ENCODE measurements at places on chromosomes 2 and 18.

GRCh38 chr2:156399224-156399949, 36.8 kb upstream of the GPD2 start:
- DNase-seq, result no peak

DNA sequence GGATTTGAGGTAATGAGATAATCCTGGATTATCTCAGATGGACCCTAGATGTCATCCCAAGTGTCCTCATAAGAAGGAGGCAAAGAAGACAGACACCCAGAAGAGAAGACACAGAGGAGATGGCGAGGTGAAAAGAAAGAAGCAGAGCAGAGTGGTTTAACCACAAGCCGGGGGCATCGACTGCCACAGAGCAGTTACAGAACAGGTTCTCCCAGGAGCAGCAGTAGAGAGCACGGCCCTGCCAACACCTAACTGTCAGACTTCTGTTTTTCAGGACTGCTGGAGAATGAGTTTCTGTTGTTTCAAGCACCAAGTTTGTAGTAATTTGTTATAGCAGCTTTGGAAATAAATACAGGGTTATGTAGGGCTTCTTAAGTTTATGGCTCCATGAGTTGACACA, 437.0 kb downstream of the THSD7B start:
- no peak for DNase-seq

DNA sequence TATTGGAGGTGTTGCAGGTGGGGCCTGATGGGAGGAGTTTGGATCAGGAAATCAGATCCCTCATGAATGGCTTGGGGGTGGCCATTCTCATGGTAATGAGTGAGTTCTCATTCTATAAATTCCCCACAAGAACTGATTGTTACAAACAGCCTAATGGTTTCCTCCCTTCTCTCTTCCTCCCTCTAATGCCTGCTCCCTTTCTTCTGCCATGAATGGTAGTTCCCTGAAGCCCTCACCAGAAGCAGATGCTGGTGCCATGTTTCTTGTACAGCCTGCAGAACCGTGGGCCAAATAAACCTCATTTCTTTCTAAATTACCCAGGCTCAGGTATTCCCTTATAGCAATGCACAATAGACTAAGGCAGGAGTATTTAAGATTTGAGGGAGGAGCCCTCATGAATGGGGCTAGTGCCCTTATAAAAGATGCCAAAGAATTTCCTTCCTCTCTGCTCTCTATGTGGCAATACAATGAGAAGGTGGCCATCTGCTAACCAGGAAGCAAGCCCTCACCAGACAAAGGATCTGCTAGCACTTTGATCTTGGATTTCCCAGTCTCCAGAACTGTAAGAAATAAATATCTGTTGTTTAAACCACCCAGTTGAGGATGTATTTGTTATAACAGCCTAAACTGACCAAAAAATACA, 251.8 kb downstream of the ZEB2 start:
- no peak for DNase-seq

DNA sequence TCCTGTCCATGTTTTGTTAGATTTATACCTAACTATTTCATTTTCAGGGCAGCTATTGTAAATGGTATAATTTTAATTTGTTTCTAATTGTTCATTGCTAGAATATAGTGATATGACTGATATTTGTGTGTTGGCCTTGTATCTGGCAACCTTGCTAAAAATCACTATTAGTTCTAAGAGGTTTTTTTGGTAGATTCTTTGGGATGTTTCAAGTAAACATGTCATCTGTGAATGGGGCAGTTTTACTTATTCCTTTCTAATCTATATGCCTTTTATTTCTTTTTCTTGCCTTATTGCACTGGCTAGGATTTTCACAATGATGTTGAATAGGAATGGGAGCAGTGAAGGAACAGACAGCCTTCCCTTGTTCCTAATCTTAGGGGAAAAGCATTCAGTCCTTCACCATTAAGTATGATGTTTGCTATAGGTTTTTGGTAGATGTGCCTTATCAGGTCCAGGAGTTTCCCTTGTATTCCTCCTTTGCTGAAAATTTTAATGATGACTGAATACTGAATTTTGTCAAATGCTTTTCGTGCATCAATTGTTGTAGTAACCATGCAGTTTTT, 41.7 kb downstream of the SNORC start:
- no peak for DNase-seq

- no peak for DNase-seq
These were observed 221.6 kb downstream of the GBX2 start for GRCh38 chr2:235946590-235946989.

GRCh38 chr2:163877316-163877715, 141.5 kb upstream of the FIGN start:
- DNase-seq, result peak; percentile 51

DNA sequence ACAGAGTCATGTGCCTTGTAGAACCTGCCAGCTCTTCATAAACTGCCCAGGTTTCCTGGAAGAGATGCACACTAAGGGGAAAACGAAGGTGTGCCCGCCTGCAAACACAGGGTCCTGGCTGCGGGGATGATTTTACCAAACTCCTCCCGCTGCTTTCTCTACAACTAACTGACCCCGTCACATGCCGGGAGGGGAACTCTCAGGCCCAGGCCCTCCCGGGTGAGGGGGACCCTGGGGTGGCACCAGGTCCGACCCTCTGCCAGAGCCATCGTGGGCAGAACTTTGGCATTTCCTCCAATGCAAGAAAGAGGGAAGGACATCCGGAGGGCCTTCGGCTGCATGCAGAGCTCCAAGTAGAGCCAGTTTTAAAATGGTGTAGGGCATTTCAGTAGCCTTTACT, 28.6 kb downstream of the CAPN13 start:
- DNase-seq, result no peak

DNA sequence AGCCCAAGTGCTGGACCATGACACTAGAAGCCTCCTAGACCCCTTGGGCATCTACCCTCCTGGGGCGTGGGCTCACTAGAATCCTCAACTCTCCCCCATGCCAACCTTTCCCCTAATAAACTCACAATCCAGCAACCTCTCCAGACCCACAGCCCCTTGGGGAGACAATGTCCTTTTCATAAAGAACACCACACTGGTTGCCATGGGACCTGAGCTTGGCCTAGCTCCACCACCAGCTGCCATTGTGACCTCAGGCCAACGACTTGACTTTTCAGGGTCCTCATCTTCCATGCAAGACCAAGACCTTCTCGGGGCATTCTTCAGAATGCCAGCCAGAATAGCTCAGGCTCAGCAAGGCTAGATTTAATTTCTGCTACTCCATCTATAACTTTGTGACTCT, 128.1 kb upstream of the NPAS2 start:
- DNase-seq, result no peak

GRCh38 chr18:46756559-46757201, at the start of gene ST8SIA5:
Gene ST8SIA5 (minus strand): TSS chr18:46757053. CDS start chr18:46756508, 545 bp downstream.
- no peak for DNase-seq

DNA sequence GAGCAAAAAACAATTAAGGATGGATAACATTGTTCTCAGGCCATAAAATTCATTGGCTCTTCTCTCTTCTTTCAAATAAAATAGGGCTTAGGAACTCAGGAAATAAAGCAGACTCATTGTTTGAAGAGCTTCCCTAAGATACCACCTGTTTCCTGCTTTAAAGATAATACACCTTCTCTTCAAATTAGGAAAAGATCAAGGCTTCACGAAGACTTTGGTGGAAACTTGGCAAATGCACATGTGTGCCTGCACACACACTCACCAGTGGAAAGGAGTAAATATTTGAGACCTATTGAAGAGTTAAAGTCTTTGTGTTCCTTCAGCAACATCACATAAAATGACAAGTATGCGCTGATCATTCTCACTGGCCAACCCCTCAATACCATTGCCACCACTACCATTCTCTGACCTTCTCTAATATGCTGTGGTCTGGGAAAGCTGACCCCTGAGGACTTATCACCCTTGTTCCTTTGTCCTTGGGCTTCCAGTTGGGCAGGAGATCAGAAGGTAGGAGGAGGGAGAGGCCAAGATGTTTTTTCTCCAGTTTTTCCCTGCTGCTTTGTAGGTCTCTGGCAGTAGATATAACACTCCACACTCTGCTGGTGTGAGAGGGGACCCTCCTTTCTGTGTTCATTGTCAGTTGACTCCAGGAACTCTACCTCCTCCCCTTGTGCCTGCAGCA, 53.5 kb upstream of the SPOPL start:
- no peak for DNase-seq

DNA sequence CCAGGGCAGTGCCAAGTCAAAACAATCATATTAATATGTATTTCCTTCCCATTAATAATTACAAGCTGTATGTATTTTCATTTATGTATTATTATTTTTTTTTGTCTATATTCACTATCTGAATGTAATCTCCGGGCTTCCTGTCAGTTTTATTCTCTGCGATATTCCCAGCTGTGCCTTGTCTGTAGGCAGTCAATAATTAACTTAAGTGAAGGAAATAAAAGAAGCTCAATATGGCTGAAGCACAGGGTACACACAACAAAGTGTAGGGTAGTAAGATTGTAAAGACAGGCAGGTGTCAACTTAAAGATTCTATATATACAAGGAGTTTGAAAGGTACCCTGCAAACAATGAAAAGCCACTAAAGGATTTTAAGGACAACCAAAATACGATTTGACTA, 122.9 kb downstream of the ROCK1 start:
- no peak for DNase-seq

GRCh38 chr2:33595385-33595784, 3.7 kb downstream of the FAM98A start:
- no peak for DNase-seq

DNA sequence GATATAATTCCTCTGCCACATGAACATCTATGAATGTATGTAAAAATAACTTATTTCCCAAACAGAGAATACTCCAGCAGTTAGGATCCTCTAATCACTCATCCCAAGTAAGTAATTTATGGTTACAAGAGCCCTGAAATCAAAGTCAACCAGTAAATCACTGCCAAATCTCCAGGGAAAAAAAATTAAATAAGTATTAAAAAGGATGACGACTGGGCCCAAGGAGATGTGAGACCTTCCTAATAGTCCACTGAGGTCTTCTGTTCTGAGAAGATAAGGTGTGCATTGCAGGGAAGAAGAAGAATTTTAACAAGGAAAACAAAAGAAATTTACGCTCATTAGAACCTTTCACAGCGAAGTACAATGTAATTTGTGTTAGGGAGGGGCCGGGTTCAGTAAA, 28.0 kb upstream of the WDR75 start:
- DNase-seq, result no peak

- peak; percentile 34 for DNase-seq
These were observed 35.0 kb upstream of the PTMA start for GRCh38 chr2:231673348-231673770.

GRCh38 chr2:7206111-7206810, 289.0 kb downstream of the RNF144A start:
- DNase-seq, result no peak

DNA sequence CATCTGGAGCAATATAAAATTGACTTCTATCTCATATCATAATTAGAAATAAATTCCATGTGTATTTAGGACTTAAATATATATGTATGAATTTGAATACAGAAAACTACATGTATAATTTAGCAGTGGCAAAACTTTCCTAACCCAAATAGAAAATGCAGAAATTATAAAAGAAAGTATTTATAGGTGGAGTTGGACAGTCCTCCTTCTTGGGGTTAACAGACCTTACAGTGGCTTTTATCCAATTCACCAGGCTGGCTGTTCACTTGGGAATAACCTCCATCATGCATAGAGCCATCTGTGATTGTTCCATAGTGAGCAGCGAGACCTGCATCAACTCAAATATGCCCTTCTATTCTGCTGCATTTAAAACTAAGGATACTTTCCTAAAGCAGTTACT, 8.3 kb downstream of the DDX1 start:
- DNase-seq, result no peak

- no peak for DNase-seq
These were observed 16.8 kb downstream of the HDLBP start for GRCh38 chr2:241298673-241299072.

DNA sequence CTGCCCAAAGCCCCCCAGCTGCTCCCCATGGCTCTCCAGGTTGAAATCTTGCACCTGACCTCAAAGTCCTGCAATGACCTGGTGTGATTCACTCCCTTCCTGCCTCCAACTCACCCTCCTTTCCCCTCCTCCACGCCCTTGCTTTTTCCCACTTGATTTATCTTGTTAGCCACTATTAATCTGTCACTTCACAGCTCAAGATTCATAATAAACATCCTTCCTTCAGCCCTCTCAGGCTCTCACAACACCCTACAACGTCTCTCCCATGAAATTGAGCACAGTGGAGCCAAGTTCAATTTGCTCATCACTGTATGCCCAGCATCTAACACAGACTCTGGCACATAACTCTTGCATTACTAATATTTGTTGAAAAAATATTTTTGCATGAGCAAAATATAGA, 85.6 kb upstream of the SLC35G4 start:
- no peak for DNase-seq

- no peak for DNase-seq
These were observed 13.5 kb downstream of the INPP4A start for GRCh38 chr2:98458207-98458606.

DNA sequence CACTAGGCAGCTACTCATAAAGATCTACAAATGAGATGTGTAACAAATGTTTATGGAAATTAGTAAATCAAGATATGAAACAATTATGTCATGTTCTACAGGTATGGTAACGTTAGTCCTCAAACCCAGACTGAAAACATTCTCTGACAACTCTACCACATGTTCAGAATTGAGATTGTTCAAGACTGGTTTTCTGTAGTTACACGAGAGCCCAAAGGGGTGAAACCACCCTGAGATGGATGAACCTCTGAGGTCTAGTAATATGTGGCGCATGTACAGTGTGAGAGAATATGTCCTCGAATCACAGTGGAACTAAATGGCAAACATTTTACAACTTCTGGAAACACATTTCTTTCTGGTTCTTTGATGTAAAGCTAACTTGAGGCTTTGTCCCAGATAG, 614.3 kb downstream of the ZEB2 start:
- DNase-seq, result no peak

DNA sequence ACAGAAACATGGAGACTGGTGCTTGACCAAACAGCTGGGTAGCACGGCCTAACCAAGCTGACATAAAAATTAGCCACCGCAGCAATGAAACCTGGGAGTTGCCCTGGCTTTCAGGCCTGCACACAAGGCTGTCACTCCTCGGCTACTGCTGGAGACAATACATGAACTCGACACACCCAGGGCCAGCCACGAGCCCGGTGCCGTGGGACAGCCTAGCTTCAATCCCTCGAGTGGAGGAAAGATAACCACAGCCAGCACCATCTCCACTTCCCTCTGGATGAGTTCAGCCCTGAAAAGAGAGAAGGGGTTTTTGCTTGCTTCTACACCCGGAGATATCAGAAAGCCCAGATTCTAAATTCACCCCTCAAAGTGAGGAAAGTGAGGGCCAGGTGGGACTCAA, 78.0 kb downstream of the BCL2L11 start:
- no peak for DNase-seq

GRCh38 chr2:30300456-30301221, 69.3 kb downstream of the LBH start:
- peak; percentile 97 for DNase-seq

DNA sequence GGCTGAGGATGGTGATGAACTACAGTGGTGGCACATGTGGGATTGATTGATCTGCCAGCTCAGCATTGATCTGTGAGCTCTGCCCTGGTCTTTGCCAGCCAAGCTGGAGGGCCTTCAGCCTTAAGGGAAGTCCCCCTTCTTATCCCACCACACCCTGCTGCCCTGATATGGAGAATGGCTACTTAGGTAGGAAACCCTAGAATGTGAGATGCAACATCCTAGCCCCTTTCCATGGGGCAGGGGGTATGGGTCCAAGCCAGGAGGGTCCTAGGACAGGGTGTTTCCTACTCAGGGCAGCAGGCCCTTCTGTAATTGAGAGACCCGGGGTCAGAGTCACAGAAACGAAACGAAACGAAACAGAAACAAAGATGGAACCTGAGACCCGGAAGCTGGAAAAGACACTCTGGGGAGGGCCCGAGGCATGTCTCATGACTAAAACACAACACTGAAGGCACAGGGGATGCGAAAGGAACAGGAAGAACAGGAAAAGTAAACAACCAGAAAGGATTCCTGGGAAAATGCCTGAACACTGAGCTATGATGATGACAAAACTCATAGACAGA, 16.9 kb upstream of the SULT1C2 start:
- peak; percentile 17 for DNase-seq
